ENCODE measurements at places on chromosomes 12 and 14. TPM values are rescaled to one million over a fixed set of nuclear protein-coding genes. Genes with fewer than 3 reads are reported as not detected.
A peak's percentile ranks its signal among the peaks of the same experiment; 100 is the strongest.

Gene ANKRD33
- 0.21 TPM for total RNA-seq

GRCh38 chr14:101895256-101895655 lies 69.1 kb upstream of the DYNC1H1 start:
- DNase-seq = no peak

DNA sequence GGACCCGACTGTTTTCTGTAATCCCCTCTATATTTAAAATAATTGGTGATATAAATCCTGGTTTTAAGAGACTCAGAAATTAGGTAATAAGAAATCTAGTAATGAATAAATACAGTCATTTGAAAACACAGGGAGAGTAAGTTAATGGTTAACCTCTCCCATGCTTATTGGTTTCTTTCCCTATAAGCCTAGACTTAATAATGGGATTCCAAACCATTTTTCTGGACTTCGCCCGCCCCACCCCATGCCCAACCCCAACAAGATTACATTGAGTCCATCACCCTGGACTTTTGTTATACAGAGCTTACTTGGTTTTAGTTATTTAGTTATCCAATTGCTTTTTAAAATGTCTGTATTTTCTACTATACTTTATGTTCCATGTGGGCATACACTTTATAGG lies 98.7 kb downstream of the WIF1 start:
- DNase-seq = no peak

DNA sequence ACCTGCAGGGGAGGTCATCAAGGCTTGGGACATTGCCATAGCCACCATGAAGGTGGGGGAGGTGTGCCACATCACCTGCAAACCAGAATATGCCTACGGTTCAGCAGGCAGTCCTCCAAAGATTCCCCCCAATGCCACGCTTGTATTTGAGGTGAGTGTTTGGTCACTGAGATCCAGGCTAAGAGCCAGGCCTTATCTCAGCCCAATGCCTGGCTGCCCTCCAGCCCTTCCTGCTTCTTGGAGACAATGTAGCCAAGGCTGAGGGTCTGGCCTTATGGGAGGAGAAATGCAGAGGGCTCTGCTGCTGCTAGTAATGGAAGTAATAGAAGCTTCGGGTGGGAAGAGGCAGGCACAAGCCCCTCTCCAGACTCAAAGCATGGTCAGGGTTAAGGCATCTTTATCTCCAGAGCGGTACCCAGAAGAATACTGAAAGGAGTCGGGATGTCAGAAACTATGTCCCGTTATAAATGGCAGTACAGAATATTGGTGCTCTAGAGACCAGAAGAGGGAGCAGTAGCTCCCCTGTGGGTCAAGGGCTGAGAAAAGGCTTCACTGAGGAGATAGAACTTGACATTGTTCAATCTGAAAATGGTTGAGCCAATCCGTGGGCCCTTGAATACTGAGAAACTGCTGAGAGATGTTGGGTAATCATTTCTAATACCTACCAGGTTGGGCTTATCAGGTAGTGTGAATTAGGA lies 3.1 kb downstream of the FKBP4 start:
- DNase-seq = no peak

DNA sequence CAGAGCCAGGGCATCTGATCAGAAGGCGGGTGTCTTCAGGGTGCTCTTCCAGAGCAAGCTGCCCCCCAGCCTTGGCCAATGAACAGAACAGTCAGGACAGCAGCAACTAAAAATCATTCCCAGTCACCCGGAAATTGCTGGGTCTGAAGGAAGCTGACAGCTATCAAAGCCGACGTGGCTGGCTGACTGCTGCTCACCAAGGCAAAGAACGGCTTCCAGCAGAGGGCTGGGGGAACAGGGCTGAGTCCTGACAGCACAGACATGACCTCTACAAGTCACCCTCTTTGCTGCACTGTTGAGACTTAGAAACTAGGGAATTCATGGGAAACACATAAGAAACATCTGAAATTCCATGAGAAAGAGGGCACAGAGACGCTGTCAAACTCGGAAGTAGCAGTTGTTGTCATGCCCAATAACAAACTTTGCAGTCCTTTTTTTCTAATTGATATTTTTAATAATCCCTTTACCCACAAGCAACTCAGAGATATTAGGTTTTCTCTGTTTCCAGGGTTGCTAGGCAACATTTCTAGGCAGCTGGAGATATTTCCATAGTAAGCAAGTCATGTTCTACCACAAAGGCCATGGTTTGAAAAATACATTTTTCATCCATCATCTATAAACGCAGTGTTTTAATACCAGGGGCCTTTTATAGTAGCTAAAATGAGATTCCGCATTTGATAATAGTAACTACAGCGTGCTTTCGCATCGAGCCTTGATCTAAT lies 365.2 kb downstream of the SEC23A start:
- no peak for DNase-seq

DNA sequence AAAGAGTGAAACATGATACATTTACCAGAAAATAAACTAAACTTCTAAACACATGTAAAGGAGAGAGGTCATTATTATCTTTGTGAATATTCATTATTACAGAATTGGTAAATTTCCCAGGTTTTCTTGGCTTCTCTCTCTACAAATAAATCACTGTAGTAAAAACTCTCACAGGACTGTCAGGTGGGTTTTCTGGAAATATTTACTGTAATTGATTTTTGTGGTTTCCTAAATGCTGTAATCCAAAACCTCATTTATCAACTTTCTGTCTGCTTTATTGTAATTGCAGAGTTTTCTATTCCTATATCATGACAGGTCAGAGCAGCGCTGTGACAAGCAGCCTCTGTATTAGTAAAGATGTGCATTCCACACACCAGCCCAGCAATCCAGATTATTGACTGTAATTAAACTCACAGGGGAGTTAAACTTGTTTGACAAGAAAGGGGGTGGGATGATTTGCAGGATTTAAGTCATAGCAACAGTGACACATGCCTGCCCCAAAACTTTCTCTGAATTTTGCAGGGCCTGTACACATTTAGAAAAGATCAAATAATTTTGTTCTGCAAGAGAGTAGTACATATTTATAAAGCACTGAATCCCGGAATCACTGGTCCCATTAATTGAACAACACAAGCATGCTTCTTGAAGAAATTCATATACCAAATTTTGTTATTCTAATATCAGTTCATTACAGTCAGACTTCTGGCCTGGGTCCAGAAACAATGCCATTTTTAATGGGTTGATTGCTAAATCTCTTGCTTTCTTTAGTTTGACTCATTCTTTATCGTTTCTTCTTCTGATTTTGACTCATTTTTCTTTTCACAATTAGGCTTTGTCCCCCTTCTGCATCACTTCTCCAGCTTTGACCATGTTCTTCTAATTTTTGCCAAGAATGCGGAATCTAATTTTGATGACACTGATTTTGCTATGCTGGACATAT lies 42.2 kb downstream of the PTPRO start:
- no peak for DNase-seq

- DNase-seq = no peak
These were observed 136.3 kb downstream of the FOXG1 start for GRCh38 chr14:28902930-28903329.

- DNase-seq = no peak
These were observed 149.8 kb upstream of the SFSWAP start for GRCh38 chr12:131561051-131561450.

Gene SYCP3
- not detected for total RNA-seq

- DNase-seq = peak; percentile 42
These were observed 47.0 kb upstream of the LGR5 start for GRCh38 chr12:71392521-71393145.

DNA sequence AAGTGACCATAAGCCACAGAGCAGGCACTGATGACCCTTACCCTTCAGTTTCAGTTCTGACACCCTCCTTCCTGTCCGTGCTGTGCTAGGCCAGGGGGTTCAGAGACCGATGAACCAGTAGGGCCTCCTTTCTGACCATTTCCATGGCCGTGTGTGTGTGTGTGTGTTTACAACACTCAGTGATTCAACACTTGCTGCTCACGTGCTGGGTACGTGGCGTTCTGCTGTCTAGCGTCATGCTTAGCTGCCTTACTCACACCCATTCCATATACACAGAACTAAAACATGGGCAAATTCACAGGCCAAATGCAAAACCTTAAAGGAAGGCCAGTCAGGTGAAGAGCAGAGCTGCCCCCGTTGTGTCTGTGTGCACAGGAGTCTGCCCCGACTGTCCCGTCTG lies 67.5 kb downstream of the DNAH10 start:
- DNase-seq = no peak

Gene KRT72
- not detected for total RNA-seq

GRCh38 chr12:30134229-30134628 lies 350.5 kb upstream of the TMTC1 start:
- peak; percentile 7 for DNase-seq

Gene PTPRQ
- total RNA-seq = not detected

- DNase-seq = no peak
These were observed 171.0 kb downstream of the ETV6 start for GRCh38 chr12:11820476-11820875.

Gene PRH2
- total RNA-seq = not detected

GRCh38 chr14:103204852-103205540 lies 81.7 kb downstream of the TNFAIP2 start:
- DNase-seq = no peak

GRCh38 chr14:64081174-64081746 lies 212.9 kb downstream of the ESR2 start:
- DNase-seq = no peak

DNA sequence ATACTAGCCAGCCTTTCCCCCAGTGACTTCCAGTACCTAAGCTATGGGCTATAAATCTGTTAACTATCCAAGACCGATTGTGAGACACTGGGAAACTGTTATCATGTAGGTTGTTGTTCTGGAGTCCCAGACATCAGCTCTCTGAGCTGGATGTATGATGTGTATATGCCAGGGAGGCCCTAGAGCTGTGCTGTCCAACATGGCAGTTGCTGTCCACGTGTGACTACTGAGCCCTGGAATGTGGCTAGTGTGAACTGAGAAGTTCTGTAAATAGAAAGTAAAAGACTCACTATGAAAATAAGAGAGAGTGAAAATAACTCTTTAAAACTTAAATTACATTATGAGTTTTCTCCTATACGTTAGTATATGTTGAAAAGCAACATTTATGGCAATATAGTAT lies 755.8 kb upstream of the FBXO33 start:
- DNase-seq = no peak

DNA sequence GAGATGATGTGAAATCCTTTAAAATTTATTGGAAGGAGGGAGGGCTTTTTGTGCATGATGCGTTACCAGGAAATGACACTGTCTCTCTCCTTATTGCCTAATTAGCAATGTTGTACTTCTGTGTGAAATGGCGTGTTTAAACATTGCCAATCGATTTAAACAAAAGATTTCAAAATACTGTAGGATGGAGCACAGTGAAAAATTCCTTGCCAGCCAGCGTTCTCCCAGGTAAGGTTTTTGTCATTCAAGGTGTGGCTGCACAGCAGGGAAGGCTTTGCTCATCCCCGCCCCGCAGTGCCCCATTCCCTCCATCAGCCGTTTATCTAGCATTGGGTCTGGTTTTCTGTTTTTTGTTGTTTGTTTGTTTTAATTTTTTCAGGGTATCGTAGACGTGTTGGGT lies 137.3 kb downstream of the CACNA1C start:
- no peak for DNase-seq

DNA sequence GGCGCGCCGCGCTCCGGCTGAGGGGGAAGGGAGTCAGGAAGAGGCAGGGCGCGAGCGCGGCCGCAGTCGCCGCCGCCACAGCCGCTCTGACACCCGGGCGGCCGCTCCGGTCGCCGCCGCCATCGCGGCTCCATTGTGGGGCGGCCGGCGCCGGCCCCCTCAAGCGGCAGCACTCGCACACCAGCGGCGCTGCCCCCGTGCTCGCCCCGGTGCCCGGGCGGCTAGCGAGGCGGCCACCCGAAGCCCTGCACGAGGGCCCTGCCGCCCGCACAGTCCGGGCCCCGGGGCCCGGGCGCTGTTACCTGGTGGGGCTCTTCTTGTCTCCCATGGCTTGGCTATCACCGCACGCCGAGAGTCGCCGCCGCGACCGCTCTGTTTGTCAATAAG lies 202 bp downstream of the YAF2 start:
- DNase-seq = no peak

DNA sequence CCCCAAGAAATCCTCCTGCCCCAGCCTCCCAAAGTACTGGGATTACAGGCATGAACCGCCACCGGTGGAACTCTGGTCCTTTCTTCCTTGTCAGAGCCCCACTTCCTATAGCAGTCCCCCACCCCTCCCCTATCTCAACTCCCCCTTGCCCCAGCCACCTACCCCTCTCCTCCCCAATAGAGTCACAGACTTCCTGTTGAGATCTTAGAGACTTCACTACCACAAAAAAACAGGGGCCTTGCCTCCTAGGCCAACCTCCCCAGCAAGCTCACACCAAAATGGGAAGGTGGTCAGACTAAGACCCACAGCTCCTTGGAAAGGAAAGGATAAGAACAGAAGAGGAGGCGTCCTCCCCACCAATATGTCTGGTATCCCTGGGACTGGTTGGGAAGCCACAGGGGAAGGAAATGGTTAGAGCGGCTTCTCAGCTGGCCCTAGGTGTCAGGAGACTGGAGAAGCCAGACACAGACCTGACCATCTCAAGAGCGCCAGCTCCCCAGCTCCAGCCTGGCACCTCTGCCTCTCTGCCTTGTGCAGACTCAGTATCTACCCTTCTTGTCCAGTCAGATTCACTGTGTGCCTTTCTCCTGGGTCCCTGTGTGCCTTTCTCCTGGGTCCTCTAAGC lies 8.5 kb downstream of the ITGB7 start:
- DNase-seq = no peak

Gene INHBE
- 0.59 TPM for total RNA-seq

DNA sequence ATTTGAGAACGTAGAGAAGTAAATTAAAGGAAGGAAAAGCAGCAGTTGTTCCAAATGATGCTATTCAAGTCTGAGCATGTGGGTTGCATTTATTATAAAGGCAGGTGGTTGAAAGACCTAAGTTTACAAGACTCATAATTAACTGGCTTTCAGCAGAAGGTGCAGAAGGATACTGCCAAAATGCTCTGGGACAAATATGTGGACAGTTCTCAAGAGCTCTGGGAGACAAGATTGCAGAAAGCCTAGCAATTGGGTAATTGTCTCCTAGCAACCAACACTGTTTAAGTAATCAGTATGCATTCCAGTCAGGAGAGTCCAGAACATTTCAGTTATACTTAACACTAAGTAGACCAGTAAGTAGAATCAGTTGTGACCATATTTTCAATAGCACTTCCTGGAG lies 131.5 kb downstream of the GPR135 start:
- no peak for DNase-seq

GRCh38 chr14:50830044-50830931 lies 674 bp downstream of the NIN start:
- no peak for DNase-seq

Measured in Panc1 (cell line).